H54 (cell line): ENCODE measurements at places on chromosomes 4 and X.

- DNase-seq = no peak
Measured at GRCh38 chrX:153440556-153441135, 5.2 kb downstream of the TREX2 start.

GRCh38 chr4:20351360-20352162 is 99.9 kb downstream of the SLIT2 start:
- no peak for DNase-seq

GRCh38 chr4:114673306-114673705 is 74.7 kb downstream of the UGT8 start:
- no peak for DNase-seq

DNA sequence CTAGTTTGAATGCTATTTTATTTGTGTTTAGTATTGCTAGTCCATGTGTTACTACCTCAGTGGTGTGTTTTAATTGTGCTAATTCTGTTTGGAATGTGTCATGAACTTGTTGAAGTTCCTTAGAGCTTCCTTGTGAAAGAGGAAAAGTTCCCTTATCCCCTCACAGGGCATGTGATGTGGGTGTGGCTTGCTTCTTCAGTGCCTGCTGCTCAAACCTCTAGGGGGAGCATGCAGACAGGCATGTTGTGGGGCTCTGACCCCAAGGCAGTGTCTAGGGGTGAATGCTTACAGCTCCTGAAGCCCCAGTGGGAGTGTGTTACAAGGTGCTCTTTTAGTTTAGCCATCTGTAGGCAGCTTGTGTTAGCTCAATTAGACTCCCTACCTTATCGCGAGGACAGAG is 86.5 kb downstream of the MAGED4 start:
- no peak for DNase-seq

GRCh38 chrX:110951472-110952269 is 144.3 kb upstream of the PAK3 start:
- DNase-seq = no peak

GRCh38 chr4:122715221-122715620 is 17.3 kb upstream of the BBS12 start:
- DNase-seq = no peak
